ENCODE measurements at places on chromosomes 12 and 14.

GRCh38 chr12:106019144-106019543 is 119.6 kb downstream of the NUAK1 start:
- no peak for DNase-seq

- DNase-seq: no peak
Measured at GRCh38 chr14:71486279-71486678, 445.9 kb upstream of the RGS6 start.

DNA sequence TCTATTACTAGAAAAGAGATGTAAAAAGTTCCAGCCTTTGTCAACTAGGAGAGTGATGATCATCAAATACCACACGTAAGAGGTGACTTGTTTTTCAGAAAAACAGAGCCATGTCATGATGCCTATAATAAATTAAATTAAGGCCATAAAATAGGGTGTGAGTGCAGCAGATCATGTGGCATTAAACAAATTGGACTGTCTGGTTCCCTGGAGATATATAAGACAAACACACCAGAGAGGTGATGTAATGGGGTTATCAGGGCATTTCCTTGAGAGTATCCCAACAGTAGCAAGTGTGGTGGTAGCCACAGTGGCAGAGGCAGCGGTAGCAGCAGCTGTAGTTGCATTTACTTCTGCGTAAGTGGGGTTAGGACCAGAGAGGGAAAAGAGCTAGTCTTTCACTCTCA is 14.6 kb upstream of the GALNT6 start:
- no peak for DNase-seq

DNA sequence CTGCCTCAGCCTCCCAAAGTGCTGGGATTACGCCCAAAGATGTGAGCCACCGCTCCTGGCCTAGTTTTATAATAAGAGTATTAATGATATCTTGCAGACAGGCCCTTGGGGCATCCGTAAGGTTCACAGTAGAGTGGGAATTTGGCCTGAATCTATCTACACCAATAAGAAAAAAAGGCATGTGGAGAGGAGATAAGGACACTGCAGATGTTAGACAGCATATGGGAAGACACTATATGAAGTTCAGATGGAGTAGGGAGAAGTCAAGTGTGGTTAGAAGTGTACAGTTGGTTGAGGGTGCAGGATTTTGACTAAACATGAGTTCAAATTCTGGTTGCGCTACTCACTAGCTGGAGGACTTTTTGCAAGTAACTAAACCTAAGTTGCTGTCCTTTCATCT is 8.5 kb upstream of the TTC8 start:
- no peak for DNase-seq

All from activated gamma-delta T cell treated with anti-CD3 and anti-CD28 coated beads, Interleukin-2, amount 50 U/mL, for 16 hours (primary cell).